Omental fat pad (tissue), 4 donors: ENCODE measurements at places on chromosomes 11 and 22.

GRCh38 chr11:121892131-121892681 lies 223.8 kb downstream of the BLID start:
- no peak for DNase-seq

- DNase-seq: no peak
Measured at GRCh38 chr11:134460062-134460561, 48.1 kb upstream of the B3GAT1 start.

DNA sequence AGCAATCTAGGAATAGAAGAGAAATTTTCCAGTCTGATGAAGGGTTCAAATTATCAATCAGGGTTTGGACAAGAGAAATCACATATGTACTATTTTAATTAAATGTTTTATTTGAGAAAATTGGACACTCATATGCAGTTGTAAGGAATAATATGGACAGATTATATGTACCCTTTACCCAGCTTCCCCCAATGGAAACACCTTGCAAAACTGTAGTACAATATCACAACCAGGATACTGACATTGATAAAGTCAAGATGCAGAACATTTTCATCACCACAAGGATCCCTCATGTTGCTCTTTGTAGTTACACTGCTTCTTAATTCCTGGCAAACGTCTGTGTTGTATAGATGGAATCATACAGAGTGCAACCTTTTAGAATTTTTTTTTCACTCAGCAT lies 1.4 kb upstream of the LIPT2 start:
- no peak for DNase-seq

- no peak for DNase-seq
Measured at GRCh38 chr11:10686311-10686710, 7.2 kb downstream of the IRAG1 start.

DNA sequence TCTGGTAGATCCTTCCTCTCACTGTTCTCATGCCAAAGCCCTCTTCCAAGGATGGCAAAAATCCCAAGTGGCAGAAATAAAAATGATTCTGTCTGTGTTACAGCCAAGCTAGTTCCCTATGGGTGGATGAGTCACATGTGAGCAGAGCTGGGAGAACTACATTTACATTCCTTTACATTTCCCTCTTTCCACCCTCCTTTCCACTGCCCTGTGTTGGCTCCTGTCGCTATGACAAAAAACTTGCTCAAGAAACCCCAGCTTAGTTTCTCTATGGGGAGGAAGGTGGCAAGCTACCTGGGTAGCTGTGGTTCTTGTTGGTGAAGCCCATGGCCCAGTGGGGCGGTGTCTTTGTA lies 10.2 kb upstream of the DDB2 start:
- DNase-seq: no peak

GRCh38 chr22:50610581-50610980 lies 10.0 kb downstream of the MAPK8IP2 start:
- no peak for DNase-seq

GRCh38 chr11:111906680-111907079 lies 4.9 kb downstream of the CRYAB start:
- no peak for DNase-seq

- no peak for DNase-seq
Measured at GRCh38 chr11:18632841-18633240, 1.3 kb downstream of the SPTY2D1 start.

- no peak for DNase-seq
Measured at GRCh38 chr11:107587306-107587979, 3.5 kb upstream of the ELMOD1 start.

- no peak for DNase-seq
Measured at GRCh38 chr11:62882788-62883501, 2.2 kb downstream of the SLC3A2 start.
